CD4-positive, alpha-beta T cell treated with Interleukin-17A for 1 hour (primary cell): ENCODE measurements at places on chromosomes 16 and 17.
A peak's percentile ranks its signal among the peaks of the same experiment; 100 is the strongest.

GRCh38 chr16:11757671-11758545 lies 15.3 kb upstream of the TXNDC11 start:
- DNase-seq: no peak

DNA sequence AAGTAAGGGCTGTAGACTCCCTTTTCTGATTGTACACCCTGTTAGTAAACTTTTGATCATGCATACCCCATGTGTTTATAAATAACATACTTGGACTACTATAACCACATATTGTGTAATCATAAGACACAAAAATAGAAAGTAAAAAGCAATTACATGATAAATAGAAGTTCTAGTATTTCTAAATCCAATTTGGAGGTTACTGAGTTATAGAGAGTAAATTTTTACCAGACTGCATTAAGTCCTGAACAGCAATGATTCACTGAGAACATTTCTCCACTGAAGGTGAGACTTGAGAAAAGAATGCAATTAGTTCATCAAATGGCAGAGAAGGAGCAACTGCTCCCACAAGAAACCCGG lies 7.7 kb upstream of the TBKBP1 start:
- DNase-seq: no peak

- DNase-seq: no peak
Measured at GRCh38 chr17:10344816-10345215, 28.0 kb downstream of the MYH13 start.

DNA sequence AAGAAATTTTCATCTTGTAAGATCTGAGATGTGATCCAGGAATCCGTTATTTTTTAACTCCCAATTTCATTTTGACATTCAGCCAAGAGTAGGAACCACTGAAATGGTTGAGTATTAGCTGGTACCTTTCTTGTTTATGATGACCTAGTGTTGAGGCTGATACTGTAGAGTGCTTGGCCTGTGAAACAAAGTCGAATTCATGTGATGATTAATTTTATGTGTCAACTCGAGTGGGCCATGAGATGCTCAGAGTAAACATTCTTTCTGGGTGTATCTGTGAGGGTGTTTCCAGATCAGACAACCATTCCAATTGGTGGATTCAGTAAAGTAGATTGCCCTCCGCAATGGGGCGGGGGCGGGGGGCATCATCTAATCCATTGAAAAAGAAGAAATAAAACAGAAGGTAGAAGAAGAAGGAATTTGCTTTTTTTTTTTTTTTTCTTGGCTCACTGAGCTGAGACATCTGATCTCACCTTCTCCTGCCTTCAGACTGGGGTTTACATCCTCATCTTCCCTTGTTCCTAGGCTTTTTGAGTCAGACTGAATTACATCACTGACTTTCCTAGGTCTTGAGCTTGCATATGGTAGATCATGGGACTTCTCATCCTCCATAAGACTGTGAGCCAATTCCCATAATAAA lies 264.6 kb upstream of the KCNJ16 start:
- no peak for DNase-seq

- no peak for DNase-seq
Measured at GRCh38 chr16:86095906-86096485, 197.0 kb downstream of the IRF8 start.

- peak; percentile 27 for DNase-seq
Measured at GRCh38 chr17:38705803-38706504, 881 bp downstream of the MLLT6 start.

GRCh38 chr17:51014129-51014528 lies 106.5 kb downstream of the SPAG9 start:
- DNase-seq: no peak

DNA sequence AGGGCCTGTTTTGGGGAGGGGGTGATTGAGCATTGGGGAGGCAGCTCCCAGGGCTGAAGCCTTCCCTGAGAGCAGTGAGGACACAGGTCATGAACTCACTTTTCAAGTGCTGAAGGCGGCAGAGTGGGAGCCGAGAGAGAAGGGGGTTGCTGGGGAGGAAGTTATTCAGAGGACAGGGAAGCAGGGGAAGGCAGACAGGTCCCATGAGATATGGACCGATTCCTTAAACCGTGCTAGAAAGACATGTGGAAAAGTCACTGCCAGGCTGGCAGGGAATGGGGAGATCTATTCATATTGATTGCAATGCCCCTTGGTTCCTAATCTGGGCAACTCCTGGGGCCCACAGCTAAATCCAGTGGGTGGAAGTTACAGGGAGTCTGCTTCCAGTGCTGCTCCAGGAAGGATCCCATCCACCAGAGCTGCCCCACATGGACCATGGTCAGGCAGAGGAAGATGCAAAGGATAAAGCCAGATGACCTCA lies 1.1 kb downstream of the CCL4 start:
- DNase-seq: peak; percentile 8

GRCh38 chr17:51908841-51909537 lies 249.5 kb downstream of the CA10 start:
- no peak for DNase-seq

DNA sequence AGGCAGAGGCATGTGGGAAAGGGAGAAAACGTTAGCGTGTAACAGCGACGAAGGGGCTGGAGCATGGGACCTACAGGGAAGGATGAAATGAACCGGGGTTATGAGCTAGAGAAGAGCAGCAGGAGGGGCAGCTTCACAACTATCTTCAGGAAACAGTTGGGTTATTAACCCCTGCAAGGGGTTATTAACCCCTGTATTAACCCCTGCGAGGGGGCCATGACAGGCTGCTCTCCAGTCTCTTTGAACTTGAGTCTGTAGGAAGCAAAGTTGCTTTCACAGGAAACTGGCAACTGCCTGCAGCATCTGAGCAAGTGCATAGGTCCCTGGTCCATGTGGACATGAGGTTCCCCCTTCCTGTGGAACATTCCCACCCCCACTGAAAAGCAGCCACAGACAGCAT lies 119.2 kb upstream of the CRHR1 start:
- no peak for DNase-seq

DNA sequence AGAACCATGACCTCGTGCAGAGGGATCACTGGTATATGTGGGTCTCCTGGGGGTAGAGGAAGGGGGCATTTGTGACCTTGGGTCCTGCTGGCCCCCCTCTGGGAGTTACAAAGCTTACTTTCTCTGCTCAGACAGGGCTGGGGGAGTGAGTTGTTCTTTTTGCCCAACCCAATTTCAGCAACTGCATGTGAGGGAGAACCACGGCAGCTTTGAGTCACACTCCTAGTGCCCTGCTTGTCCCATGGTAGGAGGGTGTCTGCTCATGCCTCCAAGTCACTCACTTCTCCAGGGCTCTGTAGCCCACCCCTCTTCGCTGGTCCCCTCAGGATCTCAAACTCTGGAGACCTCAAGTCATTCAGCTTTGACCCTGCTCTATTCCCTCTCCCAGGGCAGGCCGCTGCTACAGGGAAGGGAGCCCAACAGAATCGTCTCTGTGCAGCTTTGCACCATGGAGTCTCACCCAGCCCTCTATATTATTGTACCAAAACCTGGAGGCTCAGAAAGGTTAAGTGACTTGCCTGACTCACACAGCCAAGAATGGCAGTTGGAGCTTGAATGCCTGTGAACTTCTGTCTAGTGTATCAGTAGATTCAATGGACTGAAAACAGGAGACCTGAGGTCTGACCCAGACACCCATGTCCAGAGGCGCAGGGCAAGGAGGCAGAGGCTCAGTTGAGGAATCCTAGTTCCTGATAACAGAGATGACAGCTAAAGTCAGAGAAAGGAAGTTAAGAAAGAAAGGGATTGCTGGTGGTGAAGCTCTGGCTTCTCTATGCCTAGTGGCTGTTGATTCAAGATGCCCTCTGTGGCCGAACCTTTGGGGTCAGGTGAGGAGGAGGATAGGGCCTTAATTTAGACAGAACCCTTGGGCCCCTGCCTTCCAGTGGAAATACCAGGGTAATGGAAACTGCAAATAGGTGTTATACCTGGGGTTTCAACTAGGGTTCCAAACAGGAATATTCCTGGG lies 14.6 kb upstream of the ETV4 start:
- no peak for DNase-seq

- DNase-seq: peak; percentile 34
Measured at GRCh38 chr17:8142158-8142886, 9.9 kb downstream of the PER1 start.

DNA sequence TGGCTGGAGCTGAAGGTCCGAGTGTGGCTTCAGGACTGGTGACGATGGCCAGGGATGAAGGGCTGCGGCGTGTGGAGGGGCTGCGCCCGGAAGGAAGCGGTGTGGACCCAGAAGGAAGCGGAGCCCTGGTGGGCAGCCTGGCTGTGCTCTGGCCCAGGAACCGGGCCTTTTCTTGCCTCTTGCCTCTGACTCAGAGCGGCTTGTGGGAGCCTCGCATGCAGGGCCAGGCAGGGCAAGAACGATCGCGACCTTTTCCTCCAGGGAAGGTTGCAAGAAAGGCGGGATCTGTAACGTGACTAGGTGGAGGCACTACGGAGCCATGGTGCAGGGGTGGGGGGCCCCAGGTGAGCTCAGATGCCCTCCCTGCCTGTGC lies 78.0 kb downstream of the JPH3 start:
- no peak for DNase-seq

GRCh38 chr16:14608604-14609003 lies 21.5 kb downstream of the PARN start:
- DNase-seq: no peak

- DNase-seq: no peak
Measured at GRCh38 chr17:80413771-80414507, 1.0 kb upstream of the ENDOV start.

DNA sequence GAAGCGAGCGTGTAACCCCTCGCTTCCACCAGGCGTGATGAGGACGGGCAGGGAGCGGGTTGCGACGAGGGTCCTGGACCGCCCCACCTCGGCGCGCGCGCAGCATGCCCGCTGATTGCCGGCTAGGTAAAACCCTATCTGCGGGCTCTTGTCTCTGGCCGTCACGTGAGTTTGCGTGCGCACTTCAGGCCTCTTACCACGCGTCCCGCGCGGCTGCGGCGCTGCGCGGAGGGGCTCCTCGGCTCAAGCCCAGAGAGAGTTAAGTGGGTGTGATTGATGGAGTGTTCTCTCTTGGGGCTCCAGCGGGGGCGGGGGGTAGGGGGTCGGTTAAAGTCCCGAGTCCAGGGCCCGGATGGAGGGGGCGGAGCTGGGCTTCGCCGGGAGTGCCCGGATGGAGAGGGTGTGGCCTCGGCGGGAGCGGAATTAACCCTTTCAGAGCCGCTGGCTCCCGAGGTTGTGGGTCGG lies 7.9 kb downstream of the KDM6B start:
- DNase-seq: peak; percentile 88

DNA sequence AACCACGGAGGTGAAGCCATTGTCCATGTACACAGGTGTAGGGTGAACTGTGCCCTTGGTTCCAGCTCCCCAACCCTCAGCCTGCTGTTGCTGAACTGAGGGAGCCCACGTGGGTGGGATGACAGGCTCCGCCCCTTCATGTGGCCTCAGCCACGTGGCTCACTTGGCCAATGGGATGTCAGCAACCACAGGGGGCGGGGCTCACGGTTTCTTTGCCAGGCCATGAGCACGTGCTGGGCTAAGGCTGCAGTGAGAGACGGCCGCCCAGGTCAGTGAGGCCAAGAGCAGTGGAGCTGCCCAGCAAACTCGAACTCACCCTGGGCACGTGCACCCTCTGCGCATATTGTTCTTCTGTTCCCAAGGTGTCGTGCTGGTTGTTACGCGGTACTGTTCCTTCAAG lies 282.6 kb downstream of the IRF8 start:
- DNase-seq: no peak

- no peak for DNase-seq
Measured at GRCh38 chr17:75695141-75695829, 26.0 kb upstream of the ITGB4 start.

GRCh38 chr16:17828012-17828411 lies 357.3 kb upstream of the XYLT1 start:
- DNase-seq: no peak

GRCh38 chr17:73514146-73514863 lies 129.9 kb downstream of the SDK2 start:
- DNase-seq: no peak

DNA sequence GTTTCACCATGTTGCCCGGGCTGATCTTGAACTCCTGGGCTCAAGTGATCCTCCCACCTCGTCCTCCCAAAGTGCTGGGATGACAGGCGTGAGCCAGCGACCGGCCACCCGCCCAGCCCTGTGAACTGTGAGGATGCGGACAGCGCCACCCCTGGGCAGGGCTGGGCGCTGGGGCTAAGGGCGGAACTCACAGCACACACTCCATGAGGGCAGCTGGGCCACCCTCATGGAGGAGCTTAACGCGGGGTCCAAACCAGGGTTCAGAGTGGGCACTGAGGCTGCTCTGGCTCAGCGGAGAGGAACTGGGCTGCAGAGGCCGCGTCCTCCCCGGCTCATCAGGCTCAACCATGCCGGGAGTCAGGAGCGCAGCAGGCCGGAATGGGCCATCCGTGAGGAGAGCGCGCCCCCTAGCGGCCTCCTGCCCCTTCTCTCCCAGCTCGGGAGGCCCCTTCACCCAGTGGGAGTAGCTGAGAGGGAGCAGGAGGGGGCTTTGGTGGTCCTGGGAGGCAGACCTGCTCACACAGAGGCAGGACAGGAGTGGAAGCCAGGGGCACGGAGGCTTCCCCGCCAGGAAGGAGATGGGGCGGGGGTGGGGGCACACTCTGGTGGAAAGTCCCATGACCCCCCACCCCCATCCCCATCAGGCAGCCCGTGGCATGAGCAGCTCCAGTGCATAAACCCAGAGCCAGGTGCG lies 13.8 kb downstream of the CORO7 start:
- DNase-seq: peak; percentile 62
